AG09309 (cell line): ENCODE measurements at places on chromosomes 3 and 15.

DNA sequence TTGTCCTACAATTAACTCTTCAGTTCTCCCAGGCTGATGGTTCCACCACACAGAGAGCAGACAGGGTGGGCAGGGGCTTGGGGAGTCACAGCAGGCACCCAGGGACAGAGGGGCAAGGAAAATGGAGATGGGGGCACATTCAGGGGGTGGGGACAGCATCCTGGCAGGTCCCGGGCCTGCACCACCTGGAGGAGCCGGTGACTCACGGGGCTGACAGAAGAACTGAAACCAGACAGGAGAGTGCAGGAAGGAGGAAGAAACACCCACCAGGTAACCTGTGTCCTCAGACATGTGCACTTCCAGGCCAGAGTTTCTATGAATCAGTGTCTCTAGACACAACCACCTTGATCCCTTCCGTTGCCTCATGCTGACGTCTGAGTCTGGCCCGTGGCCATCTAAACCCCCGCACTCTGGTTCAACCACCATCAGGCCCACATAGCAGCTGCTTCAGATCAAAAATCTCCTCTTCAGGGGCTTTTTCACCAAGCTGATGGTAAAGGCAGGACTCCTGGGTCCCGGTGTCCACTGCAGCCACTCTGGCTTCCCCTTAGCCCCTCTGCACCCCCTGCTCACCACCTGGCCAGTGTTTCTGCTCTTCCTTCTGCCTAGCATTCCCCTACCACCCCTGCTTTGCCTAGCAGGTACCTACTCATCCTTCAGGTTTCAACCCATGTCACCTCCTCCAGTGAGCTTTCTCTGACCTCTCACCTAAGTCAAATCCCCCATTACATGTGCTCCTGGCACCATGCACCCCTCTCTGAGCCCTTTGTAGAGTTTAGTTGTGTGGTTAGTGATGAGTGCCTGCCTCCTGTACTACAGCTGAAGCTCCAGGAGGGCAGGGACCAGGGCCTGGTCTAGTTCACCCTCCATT is 16.5 kb upstream of the CYP11A1 start:
- DNase-seq = no peak

DNA sequence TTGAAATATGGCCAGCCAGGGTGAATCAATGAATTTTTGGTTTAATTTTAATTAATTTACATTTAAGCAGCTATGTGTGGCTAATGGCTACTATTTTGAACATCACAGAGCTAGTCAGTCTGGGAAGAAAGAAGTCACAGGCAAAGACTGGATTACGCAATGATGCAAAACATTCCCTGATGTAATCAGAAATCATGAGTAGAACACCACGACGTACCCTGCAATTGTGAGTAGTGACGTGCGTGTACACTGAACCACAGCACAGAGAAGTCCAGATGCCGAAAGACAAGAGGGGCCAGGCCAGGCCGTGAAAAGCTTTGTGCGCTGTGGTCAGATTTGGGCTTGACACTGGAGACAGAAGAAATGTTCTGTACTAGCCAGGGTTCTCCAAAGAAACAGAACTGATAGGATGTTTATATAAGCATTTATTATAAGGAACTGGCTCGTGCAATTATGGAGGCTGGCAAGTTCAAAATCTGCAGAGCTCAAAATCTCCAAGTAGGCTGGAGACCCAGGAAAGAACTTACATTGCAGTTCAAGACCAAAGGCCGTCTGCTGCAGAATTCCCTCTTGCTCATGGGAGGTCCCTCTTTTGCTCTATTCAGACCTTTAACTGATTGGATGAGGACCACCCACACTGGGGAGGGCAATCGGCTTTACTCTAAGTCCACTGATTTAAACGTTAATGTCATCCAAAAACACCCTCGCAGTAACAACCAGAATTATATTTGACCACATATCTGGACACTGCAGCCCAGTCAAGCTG is 44.6 kb downstream of the SH3BP5 start:
- DNase-seq = peak; percentile 79

- DNase-seq = no peak
Measured at GRCh38 chr3:45236964-45237363, 10.9 kb upstream of the TMEM158 start.

DNA sequence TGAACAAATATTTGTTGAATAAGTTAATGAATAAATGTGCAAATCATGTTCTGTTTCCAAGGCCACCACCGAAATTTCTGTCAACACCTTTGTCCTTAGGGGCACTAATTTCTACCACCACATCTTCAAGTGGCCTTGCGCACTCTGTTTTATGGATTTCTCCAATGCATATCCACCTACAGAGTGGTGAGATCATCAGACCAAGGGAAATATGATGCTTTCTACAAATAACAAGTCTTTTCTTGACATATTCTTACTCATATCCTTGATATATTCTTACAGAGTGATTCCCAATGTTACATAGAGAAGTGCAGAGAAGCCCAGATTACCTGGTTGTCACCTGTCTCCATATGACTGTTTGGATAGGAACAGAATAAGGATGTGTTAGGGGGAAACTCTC is 36.1 kb upstream of the TMCO5A start:
- no peak for DNase-seq

GRCh38 chr15:77821188-77821958 is 188.7 kb upstream of the LINGO1 start:
- no peak for DNase-seq

GRCh38 chr15:56582785-56583184 is 117.8 kb upstream of the MNS1 start:
- no peak for DNase-seq

GRCh38 chr3:190883973-190884832 is 21.7 kb upstream of the GMNC start:
- DNase-seq = peak; percentile 28

- no peak for DNase-seq
Measured at GRCh38 chr3:123367467-123368154, 81.3 kb downstream of the ADCY5 start.

DNA sequence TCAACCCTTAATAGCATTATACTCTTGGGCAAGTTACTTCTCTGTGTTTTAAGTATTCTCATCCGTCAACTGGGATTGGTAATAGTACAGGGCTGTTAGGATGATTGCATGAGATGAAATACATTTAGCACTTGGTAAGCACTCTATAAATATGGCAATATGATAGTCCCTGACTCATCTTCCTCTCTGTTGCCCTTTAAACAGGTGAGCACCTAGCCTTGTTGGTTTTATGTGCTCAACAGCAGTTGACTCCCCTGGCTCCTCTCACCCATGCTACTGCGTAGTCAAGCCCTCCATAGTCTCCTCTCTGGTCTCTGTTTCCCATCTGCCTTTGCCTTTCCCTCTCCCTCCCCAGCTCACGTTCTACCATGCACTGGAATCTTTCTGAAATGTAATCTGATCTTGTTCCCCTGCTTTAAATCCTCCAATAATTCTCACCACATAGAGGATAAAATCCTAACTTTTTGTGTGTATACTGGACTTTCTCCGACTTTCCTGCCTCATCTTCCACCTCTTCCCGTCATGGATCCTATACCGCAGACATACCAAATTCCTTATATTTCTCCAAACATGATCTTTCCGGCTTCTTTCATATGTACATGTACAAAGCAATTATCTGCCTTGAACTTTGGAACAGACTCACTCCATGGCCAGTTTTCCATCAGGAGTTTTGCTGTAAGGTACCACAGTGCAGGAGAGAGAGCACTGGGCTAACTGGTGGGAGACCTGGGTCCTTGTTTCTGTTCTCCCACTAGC is 42.3 kb downstream of the FSD2 start:
- DNase-seq = no peak

DNA sequence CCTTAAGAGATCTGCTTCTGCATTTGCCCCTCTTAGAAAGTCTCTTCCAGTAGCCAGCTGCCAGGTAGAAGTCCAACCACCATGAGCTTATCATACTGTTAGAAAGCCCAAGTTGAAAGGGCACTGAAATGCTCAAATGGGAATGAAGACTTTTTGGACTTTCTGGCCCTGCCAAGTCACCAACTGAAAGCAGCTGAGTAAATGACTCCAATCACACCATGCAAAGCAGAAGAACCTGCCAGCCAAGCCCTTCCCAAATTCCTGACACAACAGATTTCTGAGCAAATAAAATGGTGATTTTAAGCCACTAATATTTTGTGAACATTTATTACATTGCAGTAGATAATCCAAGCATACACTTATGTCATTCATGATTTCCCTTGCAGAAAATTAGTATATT is 2.1 kb upstream of the CMTM8 start:
- no peak for DNase-seq

- DNase-seq = no peak
Measured at GRCh38 chr3:128472449-128473179, 5.9 kb upstream of the DNAJB8 start.

GRCh38 chr3:79766496-79767193 is 1.2 kb downstream of the ROBO1 start:
- DNase-seq = no peak

GRCh38 chr3:172132159-172132586 is 92.8 kb downstream of the FNDC3B start:
- DNase-seq = no peak
